ENCODE measurements at places on chromosomes 11 and 22. TPM values are rescaled to one million over a fixed set of nuclear protein-coding genes. Genes with fewer than 3 reads are reported as not detected.

The PNPLA2 gene
- total RNA-seq: 244 TPM

The CDC42EP2 gene
- 8.1 TPM for total RNA-seq

The DSCAML1 gene
- total RNA-seq: 1.6 TPM

The SCGB1D2 gene
- 0.85 TPM for total RNA-seq

The NEU3 gene
- total RNA-seq: 29.0 TPM

The CSNK2A3 gene
- 2.6 TPM for total RNA-seq

The OR2D2 gene
- 0.49 TPM for total RNA-seq

The SEC14L6 gene
- not detected for total RNA-seq

The PGR gene
- not detected for total RNA-seq

The UBQLNL gene
- total RNA-seq: 0.72 TPM

The OTOG gene
- not detected for total RNA-seq

The ISX gene
- not detected for total RNA-seq

The NCF4 gene
- not detected for total RNA-seq

The VSTM5 gene
- total RNA-seq: not detected

The FGF3 gene
- total RNA-seq: not detected

The TRIM49 gene
- total RNA-seq: not detected

The OR10D3 gene
- total RNA-seq: not detected

The KLHL35 gene
- total RNA-seq: 10.9 TPM

The MRGPRF gene
- 0.36 TPM for total RNA-seq

The POU2AF2 gene
- total RNA-seq: not detected

The PRAME gene
- total RNA-seq: 68.4 TPM

The SLC5A1 gene
- 0.03 TPM for total RNA-seq

The ABTB2 gene
- 22.7 TPM for total RNA-seq

The DAGLA gene
- 6.4 TPM for total RNA-seq

The MAML2 gene
- total RNA-seq: 2.9 TPM

The WEE1 gene
- total RNA-seq: 67.9 TPM

The CDCA5 gene
- total RNA-seq: 92.9 TPM

The TOMM22 gene
- total RNA-seq: 111 TPM

The SCN3B gene
- total RNA-seq: 0.10 TPM

The GAL3ST1 gene
- 1.1 TPM for total RNA-seq

The LIF gene
- total RNA-seq: 34.4 TPM

The IGSF9B gene
- 2.2 TPM for total RNA-seq

The LRFN4 gene
- total RNA-seq: 56.7 TPM

The OR4D5 gene
- not detected for total RNA-seq

The WT1 gene
- total RNA-seq: 15.9 TPM

The IL10RA gene
- 0.41 TPM for total RNA-seq

The KDM4E gene
- not detected for total RNA-seq

The MRGPRG gene
- total RNA-seq: not detected

The CRYBB2 gene
- 0.39 TPM for total RNA-seq

The CD3G gene
- 0.15 TPM for total RNA-seq

The C1QTNF5 gene
- total RNA-seq: not detected

The PPP1R14B gene
- 261 TPM for total RNA-seq

The UEVLD gene
- 26.7 TPM for total RNA-seq

The PRODH gene
- 1.4 TPM for total RNA-seq

The FKBP2 gene
- 71.8 TPM for total RNA-seq

The FGF4 gene
- not detected for total RNA-seq

The XRRA1 gene
- total RNA-seq: 34.1 TPM

The E2F8 gene
- 14.2 TPM for total RNA-seq

The LMNTD2 gene
- 21.8 TPM for total RNA-seq

The SLC22A25 gene
- total RNA-seq: not detected
